ENCODE measurements at places on chromosomes 5 and 9.
A peak's percentile ranks its signal among the peaks of the same experiment; 100 is the strongest.

GRCh38 chr5:96930058-96930457 is 5.8 kb upstream of the LNPEP start:
- peak; percentile 74 for DNase-seq

- no peak for DNase-seq
Observed at GRCh38 chr9:113654605-113655428, 191.3 kb downstream of the RGS3 start.

GRCh38 chr9:84742261-84742660 is 72.7 kb downstream of the NTRK2 start:
- DNase-seq: no peak

DNA sequence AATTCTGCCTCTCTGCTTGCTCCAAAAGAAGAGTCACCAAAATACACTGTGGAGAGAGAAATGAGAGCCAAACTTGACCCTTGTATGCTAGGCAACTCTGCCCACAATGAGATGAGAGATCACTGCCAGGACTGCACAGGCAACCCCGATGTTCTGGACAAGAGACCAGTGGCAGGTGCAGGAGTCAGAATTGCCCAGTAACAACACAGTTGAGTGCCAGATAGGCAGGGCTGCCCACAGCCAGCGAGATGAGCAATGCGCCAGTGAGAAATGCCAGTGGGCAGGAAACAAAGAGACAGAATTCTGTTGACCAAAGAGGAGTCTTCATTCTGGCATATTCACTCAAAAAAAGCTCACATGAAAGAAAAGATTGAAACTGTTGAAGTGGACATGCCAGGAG is 570.7 kb downstream of the CAAP1 start:
- no peak for DNase-seq

DNA sequence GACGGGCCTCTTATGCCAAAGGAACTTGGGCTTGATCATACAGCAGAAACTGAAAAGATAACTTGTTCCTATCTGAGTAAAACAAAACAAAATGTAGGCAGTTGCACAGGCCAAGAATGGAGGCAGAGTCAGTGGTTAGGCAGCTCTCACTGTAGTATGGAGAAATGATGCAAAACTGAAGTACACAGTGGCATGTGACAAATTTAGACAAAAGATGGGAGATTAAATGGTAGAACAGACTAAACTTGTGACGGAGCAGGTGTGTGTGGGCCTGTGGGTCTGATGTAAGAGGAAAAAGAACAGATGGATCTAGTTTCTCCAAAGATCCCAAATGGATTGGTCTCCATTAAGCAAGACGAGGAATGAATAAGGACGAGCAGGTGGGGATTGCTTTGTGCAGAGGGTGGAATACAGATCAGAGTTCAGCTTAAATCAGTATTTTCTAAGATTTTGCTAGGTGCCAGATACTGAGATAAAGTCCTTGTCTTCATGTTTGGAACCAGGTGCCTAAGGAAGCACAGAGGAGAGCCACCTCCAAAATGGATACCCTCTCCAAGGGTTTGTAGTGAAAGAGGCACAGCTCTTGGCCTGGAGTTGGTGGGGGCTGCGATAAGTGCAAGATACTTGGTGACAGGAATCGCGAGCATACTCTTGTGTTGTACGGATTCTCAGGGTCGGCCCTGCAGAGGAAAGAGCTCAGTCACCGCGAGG is 722 bp upstream of the DCP2 start:
- DNase-seq: peak; percentile 13

GRCh38 chr5:74367934-74368333 is 272.6 kb downstream of the ENC1 start:
- no peak for DNase-seq

GRCh38 chr5:158718738-158719505 is 380.8 kb downstream of the EBF1 start:
- peak; percentile 59 for DNase-seq

- peak; percentile 50 for DNase-seq
Observed at GRCh38 chr9:34636791-34637355, 714 bp downstream of the SIGMAR1 start.

GRCh38 chr9:6054280-6055099 is 39.1 kb upstream of the RANBP6 start:
- DNase-seq: peak; percentile 88

GRCh38 chr5:142621227-142621626 is 64.7 kb downstream of the FGF1 start:
- no peak for DNase-seq

DNA sequence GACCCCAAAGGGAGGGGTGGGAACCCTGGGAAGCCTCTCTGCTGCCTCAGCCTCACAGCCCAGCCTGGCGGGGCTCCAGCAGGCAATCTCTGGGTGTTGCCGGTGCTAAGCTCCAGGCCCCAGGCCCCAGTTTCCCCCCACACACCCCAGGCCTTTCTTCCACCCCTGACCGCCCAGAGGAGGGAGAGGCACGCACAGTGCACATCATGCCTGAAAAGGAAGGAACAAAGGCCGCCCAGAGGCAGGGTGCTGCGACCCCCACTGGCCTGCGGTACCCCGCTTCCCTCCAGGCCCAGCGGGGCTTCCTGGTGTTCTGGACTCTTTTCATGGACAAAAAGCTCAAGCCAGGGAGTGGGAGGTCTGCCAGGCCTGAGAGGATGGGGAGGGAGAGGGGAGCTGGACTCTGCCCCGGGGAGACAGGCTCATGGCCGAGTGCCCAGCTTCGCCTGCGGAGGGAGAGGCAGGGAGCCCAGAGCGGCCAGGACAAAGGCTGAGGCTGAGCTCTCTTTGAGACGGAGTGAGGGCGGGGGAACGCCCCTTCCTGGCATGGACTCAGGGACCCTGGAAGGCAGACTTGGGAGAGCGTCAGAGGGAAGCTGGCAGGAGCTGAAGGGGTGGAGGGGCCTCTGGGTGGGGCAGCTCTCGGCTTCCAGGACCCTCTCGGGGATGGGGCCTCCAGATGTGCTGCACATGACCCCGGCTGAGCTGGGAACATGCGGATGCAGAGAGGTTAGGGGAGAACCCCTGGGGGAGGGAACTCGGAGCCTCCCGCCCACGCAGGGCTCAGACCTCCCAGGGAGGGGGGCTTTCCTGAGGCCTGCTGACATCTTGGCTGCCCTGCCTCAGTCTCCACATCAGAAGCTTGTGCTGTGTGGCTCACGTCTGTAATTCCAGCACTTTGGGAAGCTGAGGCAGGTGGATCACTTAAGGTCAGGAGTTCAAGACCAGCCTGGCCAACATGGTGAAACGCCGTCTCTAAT is 1.8 kb upstream of the ENTPD2 start:
- no peak for DNase-seq

GRCh38 chr9:70119786-70120185 is 76.1 kb downstream of the MAMDC2 start:
- DNase-seq: no peak

DNA sequence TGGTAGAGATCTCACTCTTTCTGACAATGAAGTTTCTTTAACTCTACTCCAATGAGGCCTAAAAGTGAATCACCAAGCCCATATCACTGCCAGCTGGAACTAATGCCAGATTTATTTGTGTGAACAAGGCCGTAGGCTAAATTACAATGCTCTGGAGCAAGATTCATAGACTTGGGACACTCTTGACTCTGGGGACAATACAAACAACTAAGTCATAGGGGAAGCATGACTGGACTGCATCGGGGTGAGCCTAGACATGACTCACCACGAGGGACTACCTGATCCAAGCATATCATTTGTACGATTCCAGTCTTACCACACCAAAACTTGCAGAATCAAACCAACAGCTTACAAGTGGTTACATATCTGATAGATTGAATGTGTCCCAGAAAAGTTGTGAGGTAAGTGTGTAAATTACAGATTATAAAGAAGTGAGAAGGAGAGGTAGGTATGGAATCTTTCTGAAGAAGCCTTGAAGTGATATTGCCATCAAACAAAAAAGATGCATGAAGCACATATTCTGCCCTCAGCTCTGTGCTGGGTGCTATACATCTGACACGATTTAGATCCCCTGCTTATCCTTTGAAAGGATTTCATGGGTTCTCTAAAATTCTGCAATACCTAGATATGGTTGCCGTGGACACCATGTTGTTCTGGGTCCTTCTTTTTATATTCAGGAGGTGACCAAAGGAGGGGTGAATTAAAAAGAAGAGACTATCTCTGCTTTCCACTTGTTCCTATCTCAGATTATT is 199.3 kb upstream of the PDE4D start:
- no peak for DNase-seq

- no peak for DNase-seq
Observed at GRCh38 chr9:27442464-27442863, 81.6 kb upstream of the IFNK start.

Data from hematopoietic multipotent progenitor cell treated with erythropoietin and hydrocortisone succinate and interleukin-3 and kit ligand, for 4 days (in vitro differentiated cells).